HT-29 (cell line): ENCODE measurements at places on chromosomes 11 and 22.

DNA sequence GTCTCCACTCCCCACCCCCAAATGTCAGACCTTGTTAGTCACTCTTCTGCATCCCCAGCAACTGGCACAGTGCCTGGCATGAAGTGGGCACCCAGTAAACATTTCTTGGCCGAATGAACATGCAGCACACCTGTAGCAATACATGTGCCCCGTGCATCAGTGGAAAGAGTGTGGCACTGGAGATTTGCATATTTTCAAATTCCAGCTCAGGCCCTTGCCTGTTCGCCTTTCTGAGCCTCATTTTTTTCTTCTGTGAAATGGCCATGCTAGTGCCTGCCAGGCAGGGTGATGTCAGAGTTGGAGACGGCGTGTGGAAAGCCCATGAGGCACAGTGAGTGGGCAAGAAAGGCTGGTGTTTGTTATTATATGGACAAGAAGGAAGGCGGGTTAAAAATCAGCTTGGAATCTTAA, 38.7 kb downstream of the CD82 start:
- DNase-seq, result no peak

GRCh38 chr11:110907629-110908028, 195.4 kb upstream of the ARHGAP20 start:
- peak; percentile 87 for DNase-seq

DNA sequence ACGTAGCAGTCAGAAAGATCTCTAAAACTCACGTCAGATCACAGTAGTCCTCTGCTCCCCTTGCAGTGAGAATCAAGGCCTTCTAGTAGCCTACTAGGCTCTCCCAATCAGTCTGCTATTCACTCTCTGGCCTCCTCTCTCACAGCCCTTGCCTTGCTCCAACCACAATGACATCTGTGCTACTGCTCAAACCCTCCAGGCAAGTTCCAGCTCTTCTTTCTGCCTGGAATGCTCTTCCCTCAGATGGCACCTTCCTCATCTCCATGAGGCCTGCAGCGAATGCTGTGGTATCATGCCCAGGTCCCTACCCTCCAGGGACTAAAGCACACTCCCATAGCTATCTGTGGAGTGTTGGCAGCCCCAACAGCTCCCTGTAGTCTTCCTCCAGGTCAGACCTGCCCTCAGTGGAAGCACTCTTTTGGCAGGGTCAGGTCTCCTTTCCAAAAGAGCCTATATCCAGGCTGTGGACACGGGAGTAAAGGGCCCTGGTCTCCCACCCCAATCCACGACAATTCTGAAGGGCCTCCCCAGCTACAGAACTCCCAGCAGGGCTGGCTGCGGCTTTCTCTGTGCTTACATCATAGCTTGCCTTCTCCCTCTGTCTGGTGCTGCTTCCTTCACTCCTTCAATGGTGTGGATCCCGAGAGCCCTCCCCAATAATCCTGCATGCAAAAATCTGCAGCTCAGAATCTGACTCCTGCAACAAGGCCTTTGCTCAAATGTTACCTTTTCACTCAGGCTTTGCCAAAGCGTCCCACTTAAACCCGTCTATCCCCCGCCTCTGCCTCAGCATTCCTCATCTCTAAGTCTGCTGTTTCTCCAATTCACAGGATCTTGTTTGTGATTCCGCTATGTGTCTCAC, 8.9 kb downstream of the HIRA start:
- DNase-seq, result no peak

GRCh38 chr22:35191412-35191811, 65.9 kb upstream of the HMGXB4 start:
- no peak for DNase-seq

GRCh38 chr11:20004866-20005265, 155.4 kb downstream of the DBX1 start:
- no peak for DNase-seq
